Fibroblast of villous mesenchyme (primary cell): ENCODE measurements at places on chromosomes 4 and X. TPM values are rescaled to one million over a fixed set of nuclear protein-coding genes. Genes with fewer than 3 reads are reported as not detected.

DNA sequence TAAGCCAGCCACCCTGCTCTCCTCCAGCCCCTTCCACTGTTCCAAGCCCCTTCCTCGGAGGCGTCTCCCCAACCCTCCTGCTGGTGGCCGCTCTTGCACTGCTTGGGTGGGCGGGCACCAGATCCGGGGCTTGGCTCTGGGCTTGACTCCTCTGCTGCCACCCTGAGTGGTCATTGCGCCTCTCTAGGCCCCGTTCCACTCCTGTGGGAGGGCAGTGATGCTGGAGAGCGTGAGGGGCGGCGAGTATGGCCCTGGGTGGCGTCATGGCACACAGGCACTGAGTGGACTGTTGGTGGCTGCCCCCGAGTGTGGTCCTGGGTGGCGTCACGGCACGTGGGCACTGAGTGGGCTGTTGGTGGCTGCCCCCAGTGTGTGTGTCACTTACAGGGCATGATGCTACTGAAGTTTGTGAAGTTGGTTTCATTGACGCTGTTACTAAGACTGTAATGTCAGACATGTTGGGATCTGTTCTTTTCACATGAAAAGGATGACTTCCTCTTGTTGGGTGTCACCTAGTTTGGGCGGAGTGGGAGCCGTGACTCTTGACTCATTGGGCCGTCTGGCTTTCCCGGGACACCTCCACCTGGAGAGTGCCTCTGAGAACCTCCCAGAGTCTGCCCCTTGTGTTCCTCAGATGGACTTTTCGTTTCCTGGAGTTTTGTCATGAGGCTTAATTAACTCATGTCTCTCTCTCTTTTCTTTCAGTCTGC is 55.9 kb upstream of the HGFAC start:
- DNase-seq = no peak

DNA sequence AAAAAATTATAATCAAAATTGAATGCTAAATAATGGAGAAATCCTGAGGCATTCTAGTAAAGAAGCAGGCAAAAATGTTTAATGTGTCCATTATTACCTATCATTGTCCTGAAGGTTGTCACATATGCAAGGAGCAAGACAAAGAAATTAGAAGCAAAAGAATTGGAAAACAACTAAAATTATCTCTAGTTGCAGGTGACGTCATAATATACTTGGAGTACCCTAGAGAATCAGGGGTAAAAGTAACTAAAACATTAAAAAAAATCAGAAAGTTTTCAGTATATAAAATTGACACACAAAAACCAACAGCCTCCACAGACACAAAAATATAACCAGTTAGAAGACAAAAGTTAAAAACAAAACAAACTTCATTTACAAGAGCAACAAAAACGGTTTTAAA is 21.4 kb downstream of the MAGEA1 start:
- DNase-seq = no peak

- no peak for DNase-seq
Observed at GRCh38 chr4:10008609-10009005, 12.7 kb downstream of the SLC2A9 start.

GAGE1 gene
- total RNA-seq = not detected in 2 replicates

TRIML2 gene
- 0.32 TPM in 1 of 2 replicates, not detected in the other for total RNA-seq

DNA sequence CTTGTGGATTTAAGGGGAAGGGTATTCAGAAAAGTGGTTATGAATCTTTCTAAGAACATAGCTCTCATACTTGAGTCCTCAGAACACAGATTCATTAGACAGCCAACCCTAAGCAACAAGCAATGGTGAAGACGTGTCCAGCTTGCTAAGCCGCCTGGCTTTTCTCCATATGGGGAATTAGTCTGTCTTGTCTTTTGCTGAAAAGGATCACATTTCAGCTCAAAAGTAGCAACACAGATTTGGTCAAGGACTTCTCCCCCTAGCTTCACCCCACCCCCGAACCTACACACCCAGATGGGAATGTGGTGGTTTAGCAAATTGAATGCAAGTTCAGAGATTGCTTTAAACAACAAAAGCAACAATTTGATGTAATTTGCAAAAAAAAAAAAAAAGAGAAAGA is 103.3 kb upstream of the RASGEF1B start:
- DNase-seq = no peak

GRCh38 chr4:126441173-126442035 is 1126.6 kb downstream of the FAT4 start:
- peak; percentile 78 for DNase-seq

FAM114A1 gene
- 426 and 471 TPM in 2 replicates for total RNA-seq

- peak; percentile 88 for DNase-seq
Observed at GRCh38 chrX:41265615-41266014, 68.3 kb upstream of the DDX3X start.

DNA sequence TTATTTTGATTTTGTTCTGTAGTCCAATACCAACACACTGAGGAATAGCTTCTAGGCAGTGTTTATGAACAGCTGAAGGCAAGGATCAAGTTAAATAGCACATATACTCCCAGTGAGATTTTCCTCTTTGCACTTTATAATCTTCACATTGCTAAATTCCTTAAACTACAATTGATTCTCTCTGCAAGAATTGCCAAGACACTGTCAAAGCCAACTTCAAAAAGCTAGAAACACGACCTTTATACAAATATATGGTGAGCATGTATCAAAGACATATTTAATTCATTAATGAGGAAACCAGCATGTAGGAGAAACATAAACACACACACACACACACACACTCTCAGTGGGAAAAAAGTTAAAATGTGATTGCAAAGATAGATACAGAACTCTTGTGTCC is 86.4 kb upstream of the FAM9C start:
- DNase-seq = no peak

GRCh38 chr4:135184715-135185114 is 983.1 kb upstream of the PABPC4L start:
- no peak for DNase-seq

FAT1 gene
- total RNA-seq = 306 and 454 TPM in 2 replicates

ERAS gene
- total RNA-seq = not detected in 2 replicates

GRCh38 chr4:15239866-15240265 is 188.0 kb upstream of the C1QTNF7 start:
- DNase-seq = peak; percentile 82

- DNase-seq = no peak
Observed at GRCh38 chrX:41558531-41558930, 111.4 kb downstream of the NYX start.

- DNase-seq = no peak
Observed at GRCh38 chr4:80927420-80927819, 103.1 kb upstream of the BMP3 start.

USP26 gene
- total RNA-seq = not detected in 2 replicates

TMEM150C gene
- under 0.01 and 0.43 TPM in 2 replicates for total RNA-seq

NPFFR2 gene
- total RNA-seq = 0.32 and 0.86 TPM in 2 replicates

- no peak for DNase-seq
Observed at GRCh38 chr4:105588252-105588651, 35.8 kb downstream of the ARHGEF38 start.

DNA sequence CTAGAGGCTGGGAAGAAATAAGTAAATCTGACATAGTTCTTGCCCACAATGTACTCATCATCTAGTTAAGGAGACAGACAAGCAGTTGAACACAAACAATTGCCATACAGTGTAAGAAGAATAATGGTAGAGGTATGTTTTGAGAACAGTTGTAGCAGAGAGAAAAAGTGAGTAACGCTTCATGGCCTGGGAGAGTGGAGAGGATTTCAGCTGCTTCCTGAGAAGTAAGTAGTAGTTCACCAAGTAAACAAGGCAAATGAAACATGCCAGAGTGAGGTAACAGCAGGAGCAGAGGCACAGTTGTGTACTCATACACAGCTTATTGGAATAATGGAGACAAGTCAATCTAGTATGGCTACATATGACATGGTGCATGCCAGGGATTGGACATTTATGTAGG is 53.6 kb upstream of the RAP2C start:
- DNase-seq = no peak

- DNase-seq = no peak
Observed at GRCh38 chrX:139204898-139205667, 325.5 kb upstream of the F9 start.

MAGEB2 gene
- total RNA-seq = 2.6 TPM in 1 of 2 replicates, not detected in the other

CPEB2 gene
- 16.4 and 38.9 TPM in 2 replicates for total RNA-seq

DNA sequence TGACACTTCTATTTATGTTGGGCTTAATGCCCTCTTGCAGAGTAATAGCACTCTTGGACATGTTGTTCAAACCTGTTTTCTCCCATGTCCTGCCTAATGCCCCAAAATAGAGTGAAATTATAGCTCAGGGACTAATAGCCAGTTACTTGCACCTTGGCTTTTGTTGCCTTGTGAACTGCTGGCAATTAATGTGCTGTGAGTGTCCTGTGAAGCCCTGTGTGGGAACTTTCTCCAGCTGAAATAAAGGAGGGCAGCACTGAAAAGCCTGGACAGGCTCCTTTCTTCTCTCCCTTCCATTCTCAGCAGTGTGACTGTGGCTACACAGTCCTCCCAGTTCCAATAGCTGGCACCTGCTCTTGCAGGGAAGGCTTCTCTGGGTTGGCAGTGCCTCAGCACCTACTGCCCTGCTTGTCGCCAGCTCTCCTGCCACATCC is 72.4 kb downstream of the DCLK2 start:
- no peak for DNase-seq

GRCh38 chrX:120269373-120270035 is 18.9 kb downstream of the ZBTB33 start:
- DNase-seq = no peak

SPANXN3 gene
- not detected in 2 replicates for total RNA-seq

MAGED4B gene
- 18.6 and 24.2 TPM in 2 replicates for total RNA-seq

STATH gene
- not detected in 2 replicates for total RNA-seq

CTAG1A gene
- total RNA-seq = not detected in 2 replicates
